Foreskin fibroblast (primary cell): ENCODE measurements at places on chromosomes 12 and 14.

- DNase-seq = no peak
These were observed 39.7 kb upstream of the TSPAN8 start for GRCh38 chr12:71197460-71197859.

DNA sequence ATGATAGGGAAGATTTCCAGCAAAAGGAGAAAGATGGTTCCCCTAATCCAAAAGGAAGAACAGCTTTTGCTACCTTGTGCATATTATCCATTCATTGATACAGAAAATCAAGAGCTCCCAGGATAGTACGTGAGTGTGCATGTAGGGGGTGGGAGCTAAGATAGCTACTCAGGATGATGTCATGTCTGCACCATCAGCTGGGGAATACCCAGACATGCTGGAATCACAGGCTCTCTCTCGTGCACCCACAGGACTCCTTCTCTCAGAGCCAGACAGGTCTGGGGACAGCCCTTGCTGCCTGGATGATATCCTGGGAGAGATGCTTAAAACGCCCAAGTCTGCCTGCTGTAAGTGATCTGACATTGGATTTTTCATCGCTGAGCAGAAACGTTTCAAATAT, 38.9 kb downstream of the FOXN3 start:
- DNase-seq = peak; percentile 18

GRCh38 chr12:56247923-56248322, 10.3 kb downstream of the ANKRD52 start:
- DNase-seq = no peak

GRCh38 chr12:7072035-7072434, 11.5 kb downstream of the C1S start:
- no peak for DNase-seq

- DNase-seq = peak; percentile 86
These were observed 111.6 kb downstream of the RIN3 start for GRCh38 chr14:92625213-92625612.

GRCh38 chr12:62215506-62215905, 44.7 kb upstream of the USP15 start:
- no peak for DNase-seq

DNA sequence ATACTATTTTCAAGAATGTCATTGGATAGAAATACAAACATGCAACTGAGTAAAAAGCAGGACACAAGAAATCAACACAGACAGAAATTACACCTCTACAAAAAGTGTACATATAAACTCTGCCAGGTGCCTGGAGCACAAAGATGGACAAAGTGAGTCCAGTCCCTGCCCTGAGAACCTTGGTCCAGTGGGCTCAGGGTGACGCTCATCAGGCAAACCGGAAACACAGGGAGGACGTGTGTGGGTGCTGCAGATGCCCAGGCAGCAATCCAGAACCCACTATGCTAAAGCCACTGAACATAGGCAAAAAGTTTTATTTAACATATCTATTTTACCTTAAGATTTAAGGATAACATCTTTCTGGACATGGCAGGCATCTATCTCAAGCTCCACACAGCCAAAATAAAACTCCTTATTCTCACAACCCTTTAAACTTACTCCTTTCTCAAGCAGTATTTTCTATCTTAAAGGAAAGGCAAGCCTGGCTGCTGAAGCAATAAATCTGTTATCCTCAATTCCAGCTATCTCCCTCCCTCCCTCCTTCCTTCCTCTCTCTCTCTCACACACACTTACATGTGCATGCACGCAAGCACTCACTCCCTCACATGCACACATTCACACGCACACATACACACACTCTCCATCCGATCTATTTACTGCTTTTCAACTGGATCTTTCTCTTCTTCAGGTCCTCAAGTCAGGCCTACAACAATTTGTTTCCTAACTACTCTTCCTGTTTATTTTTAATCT, 10.2 kb downstream of the PPP1R13B start:
- DNase-seq = no peak

- no peak for DNase-seq
These were observed 41.5 kb downstream of the APAF1 start for GRCh38 chr12:98686603-98687002.

DNA sequence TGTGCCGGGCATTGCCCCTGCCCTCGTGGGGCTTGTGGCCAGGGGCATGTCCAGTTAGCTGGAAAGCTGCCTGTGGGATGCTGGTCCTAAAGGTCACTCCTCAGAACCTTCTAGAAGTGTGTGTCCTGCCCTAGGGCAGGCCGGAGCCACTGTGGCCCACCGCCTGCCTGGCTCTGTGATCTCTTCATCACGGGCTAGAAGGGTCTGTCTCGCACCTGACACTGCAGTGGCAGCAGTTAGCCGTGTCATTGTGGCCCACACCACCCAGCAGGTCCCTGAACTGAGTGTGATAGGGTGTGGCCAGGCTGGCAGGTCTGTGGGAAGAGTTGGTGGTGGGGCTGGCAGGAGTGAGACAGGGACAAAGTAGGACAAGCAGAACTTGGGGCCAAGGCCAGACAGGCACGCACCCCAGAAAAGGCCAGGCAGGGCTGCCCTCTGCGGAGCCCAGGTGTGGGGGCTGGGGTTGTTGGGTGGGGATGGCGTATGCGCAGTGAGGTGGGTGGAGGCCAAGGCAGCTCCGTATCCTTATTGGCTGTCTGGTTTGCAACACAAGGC, 41.2 kb downstream of the ADGRD1 start:
- no peak for DNase-seq

GRCh38 chr14:50362764-50363713, 33.6 kb downstream of the CDKL1 start:
- DNase-seq = peak; percentile 25

DNA sequence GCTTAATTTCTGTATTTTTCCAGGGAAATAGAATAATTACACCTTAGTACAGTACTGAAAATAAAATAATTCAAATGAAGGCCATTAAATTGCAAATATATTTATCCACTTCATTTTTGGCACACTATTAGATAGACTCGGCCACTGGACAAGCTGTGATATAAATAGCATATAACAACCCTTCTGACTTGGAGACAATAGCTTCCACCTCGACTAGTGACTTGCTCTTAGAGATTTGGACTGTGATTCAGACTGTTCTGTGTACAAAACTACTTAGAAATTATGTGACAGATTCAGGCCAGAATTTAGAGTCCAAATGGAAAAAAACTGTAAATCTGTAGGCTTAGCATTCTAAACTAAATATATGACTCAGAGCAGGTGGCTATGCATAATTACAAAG, 949.9 kb downstream of the LRFN5 start:
- no peak for DNase-seq

GRCh38 chr12:70317781-70318180, 48.3 kb upstream of the KCNMB4 start:
- DNase-seq = no peak

- peak; percentile 14 for DNase-seq
These were observed 105.1 kb downstream of the C12orf50 start for GRCh38 chr12:87924149-87924548.

DNA sequence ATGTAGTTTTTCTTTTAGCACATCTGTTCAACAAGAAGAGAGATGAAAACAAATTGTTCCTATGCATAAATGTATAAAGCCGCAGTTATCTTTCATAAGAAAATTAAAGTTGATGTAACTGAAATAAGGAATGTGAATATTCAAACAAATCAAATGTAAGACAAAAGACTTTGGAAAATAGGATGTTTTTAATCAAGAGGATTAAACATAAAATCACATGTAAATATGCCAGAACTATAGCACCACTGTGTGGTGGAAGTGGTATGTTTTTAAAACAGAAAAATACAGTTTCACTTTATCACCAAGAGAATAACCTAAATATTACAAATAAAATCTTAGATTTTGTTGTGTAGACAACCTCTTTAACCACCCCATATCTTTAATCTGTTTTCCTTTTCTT, 40.4 kb downstream of the CAPS2 start:
- peak; percentile 4 for DNase-seq

- peak; percentile 62 for DNase-seq
These were observed 2.1 kb downstream of the DDN start for GRCh38 chr12:48996794-48997718.

DNA sequence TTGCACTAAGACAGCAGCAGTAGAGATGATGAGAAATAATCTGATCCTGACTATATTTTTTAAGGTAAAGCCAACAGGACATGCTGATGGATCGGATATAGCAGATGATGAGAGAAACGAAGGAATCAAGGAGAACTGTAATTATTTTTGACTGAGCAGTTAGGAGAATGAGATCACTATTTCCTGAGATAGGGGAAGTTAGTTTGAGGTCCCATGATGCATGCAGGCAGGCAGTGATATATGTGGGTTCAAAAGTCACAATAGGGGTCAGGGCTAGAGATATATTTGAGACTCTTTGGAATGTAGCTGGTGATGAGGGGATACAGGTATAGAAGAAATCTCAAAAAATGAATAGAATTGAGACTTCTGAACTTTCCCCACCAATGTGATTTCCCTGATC, 107.6 kb downstream of the GTF2A1 start:
- DNase-seq = no peak

DNA sequence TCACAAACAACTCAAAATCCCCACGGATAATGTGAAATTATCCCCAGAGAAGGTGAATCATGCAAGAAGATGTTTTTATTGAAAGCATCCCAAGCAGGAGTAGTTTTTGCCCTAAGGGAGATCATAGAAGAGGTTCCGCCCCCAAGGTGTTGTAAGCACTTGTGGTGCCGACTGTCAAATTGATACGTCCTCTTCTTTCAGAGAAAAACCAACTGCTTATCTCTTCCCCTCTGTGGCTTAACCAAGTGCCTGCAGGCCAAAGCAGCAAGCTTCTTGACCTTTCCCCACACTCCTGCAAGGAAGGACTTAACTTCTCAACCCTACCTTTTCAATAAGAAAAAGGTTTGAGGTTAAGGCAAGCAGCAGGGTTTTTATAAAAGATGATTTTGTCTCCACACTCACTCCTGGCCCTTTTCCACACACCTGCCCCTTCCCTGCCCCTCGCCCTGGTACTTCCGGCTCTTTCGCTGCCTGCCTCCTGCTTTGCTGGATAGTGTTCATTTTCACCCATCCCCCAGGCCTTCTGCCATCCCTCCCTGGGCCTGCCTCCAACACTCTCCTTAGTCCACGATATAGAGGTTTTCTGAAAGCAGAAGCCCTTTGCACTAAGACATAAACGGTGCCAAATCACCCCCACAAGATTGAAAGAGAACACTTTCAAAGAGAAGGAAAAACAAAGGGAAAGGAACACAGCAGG, 114.5 kb downstream of the EGLN3 start:
- DNase-seq = no peak

- no peak for DNase-seq
These were observed 168.9 kb downstream of the ADGRD1 start for GRCh38 chr12:131122631-131123030.

DNA sequence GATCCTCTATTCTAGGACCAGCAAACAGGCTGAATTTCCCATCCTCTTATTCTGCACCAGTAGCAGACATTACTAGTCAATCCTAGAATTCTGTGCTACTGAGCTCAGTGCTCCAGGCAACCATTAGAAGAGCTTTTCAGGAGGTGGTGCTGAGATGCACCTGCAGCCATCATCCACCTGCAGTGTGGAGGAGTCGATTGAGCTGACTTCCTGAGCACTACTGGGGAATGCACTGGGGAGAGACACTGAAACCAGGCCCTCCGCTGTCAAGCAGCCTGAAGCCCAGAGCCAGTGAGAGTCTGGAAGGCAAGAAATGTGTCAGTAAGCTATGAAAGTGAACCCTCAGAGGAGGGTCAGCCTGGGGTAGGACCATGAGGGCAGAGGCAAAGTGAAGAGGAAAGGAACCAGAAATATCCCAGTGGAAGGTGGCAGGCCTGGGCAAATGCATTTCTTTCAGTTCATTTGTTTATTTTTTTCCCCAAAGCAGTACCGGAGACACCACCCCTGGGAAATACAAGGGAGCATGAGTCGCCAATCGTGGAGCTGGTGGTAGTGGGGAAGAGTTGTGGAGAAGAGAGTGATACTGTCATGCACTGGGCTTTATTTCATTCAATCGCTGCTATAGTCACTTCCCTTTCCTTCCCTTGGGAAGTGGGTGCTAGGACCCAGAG, 23.0 kb upstream of the SERPINA4 start:
- DNase-seq = no peak

DNA sequence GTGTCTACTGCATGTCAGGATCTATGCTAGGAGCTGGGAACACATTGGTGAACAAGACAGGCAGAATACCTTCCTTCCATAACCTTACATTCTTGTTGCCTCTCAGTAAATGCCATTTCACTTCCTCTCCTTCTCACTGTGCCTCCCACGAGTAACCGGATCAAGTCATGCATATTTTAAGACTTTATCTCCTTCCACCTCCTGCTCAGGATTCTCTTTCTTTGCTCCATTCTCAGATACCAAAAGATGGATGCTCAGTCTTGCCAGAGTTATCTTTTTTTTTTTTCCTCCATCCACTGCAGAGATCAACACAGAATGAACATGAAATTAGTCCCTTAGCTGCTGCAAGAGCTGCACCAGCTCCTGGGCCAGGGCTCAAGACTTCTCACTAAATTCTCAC, 20.0 kb upstream of the APPL2 start:
- no peak for DNase-seq

DNA sequence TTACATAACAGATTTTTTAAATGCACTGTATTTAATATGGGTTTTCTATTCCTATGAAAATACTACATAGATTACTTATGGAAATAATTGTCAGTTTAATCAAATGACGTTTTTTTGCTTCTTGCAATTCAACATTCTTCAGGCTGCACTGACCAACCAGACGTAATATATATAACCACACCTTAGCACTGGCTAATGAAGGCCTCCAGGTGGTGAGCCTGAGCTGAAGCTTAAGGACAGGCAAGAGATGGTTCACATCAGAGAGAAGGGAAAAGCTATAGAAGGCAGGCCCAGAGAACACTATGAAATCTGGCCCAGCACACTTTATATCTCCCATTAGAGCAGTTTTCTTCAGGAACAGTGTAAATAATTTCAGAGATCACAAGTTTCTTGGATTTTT, 2.8 kb upstream of the MDGA2 start:
- no peak for DNase-seq

DNA sequence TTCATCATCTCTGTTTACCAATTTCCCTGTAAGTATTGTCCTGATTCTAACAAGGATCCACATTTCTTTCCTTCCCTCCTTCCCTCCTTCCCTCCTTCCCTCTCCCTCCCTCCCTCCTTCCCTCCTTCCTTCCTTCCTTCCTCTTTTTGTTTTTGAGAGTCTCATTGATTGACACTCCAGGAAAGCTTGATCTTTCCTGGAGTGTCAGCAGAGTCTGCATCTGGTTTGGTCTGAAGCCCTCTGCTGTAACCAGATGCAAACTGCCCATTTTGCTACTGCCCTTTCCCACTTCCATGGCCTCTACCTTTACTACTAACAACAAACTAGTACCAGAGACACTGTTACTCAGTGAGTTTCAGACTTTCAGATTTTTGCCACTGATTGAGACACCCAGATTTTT, 14.4 kb upstream of the OR6C65 start:
- DNase-seq = no peak

GRCh38 chr14:32077081-32078022, at the start of gene ARHGAP5:
Gene ARHGAP5, plus strand, starts transcription at chr14:32077304. Its CDS starts 13,366 bp downstream, at chr14:32090670.
- no peak for DNase-seq

DNA sequence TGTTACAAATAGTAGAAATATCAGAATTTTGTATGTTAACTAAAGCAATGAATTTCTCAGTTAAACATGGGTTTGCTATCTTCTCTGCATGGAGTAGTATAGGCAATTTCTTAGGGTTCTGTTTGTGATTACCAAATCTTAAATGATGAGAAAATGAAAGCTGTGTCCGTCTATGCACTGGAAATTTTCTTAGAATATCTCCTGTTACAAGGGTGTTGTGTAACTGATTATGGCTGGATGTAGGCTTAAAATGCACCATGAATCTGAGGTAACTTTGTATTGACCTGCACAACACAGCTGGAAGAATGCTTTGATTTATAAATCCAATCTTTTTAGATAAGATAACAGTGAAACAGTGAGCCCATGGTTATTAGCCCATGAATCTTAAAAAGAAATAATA, 17.8 kb downstream of the TRIP11 start:
- DNase-seq = no peak
